Muscle of leg (tissue), 16 donors: ENCODE measurements at places on chromosomes 1 and 21. TPM values are rescaled to one million over a fixed set of nuclear protein-coding genes. Genes with fewer than 3 reads are reported as not detected.

DNA sequence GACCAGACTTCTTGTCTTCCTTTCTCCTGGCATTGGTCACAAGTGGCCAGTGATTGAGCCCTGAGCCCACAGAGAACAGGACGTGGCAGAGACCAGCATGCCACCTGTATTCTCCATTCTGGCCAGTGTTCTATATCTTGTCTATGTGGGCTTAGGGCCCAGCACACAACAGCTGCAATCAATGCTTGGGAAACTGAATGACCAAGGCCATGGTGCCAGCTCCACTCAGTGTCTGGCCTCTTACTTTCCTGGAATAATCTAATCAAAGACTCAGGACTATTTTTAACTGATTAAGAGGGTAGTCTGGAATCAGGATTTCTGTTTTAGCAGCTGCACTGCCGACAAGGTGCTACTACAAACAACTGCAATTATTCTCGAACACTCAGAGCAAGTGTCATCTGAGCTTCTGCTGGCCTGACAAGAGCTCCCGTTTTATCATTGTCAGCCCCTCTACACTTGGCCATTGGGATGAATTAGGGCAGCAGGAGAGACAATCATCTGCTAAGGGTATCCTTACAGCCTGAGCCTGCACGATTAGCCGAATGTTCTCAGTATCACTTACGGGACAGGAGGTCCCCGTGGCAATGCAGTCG, 74.4 kb upstream of the GRIK3 start:
- no peak for DNase-seq

DNA sequence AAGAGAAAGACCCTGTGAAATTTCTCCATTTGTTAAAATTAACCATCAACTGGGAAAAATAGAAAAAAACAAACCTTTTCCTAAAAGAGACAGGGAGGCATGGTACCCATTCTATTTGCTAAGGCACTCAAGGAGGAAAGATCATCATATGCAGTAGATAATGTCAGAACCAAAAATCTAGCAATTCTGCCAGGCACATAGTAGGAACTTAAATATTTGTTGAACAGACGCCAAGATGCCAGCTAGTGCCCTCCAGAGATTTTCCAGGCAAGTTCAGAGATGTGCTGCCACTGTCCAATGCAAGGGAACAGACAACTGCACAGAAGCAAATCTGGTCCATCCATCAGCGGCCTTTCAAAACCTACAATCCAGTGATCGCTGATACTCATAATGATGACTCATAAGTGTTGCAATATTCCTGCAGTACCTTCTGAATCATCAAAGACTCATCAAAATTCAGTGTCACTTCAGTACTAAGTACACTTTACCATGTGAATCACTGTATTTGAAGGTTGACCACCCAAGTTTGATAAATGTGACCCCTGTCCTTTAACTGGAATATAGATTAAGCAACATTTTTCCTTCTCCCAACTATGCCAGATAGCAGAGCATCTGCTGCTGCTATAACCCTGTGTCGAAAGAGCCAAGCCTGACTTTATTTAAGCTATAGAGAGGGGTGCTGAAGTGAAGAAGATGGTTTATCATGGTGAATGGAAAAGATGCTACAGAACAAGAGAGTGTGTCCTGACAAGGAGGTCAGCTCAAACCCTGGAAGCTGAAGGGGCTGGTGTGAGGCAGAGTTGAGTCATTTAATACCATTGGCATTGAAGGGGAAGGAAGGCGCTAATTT, 99.1 kb downstream of the MT1HL1 start:
- no peak for DNase-seq

DNA sequence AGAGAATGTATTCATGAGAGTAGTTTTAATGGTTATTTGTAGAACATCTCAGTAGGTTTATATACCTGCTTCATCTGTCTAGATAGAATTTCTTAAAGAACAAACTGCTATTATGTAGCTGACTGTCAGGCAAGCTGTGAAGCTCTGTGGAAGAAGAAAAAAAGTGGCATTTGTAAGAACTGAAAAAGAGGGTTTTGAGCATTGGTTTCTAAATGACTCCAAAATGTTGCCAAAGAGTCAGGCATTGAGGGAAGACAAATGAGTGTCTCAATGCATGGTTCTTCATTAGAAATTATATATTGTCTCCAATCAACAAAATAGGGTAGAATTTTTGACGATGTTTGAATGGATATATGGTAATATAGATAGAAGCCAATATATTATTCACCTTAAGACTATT, 1276.1 kb downstream of the KCNT2 start:
- DNase-seq, result no peak

- no peak for DNase-seq
Observed at GRCh38 chr21:32765058-32765457, 6.5 kb downstream of the PAXBP1 start.

DNA sequence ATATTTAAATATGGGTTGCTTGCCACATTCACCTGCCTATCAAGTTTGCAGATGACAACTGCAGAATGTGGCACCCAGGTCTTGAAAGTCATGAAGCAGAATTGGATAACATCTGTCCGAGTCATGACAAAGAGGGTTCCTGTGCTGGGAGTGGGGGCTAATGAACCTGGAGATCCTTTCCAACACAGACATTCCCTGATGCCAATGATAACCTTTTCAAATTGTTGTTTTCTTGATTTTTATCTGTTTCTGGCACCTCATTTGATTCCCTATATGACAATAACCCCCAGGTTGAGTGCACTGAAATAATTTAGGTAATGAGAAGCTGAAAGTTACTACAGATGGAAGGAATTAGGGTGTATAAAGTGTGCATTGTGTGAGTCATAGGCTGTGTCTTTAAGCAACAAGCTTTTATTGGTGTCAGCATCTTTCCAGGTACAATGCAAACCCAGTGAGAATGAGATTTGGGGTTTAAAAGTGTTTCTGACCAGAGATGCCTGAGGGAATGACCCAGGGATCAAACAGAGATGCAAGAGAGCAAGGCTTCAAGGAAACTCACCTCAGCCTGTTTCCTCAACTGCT, 32.0 kb upstream of the IL10 start:
- no peak for DNase-seq

- no peak for DNase-seq
Observed at GRCh38 chr1:50971748-50972305, 1.8 kb downstream of the CDKN2C start.

DNA sequence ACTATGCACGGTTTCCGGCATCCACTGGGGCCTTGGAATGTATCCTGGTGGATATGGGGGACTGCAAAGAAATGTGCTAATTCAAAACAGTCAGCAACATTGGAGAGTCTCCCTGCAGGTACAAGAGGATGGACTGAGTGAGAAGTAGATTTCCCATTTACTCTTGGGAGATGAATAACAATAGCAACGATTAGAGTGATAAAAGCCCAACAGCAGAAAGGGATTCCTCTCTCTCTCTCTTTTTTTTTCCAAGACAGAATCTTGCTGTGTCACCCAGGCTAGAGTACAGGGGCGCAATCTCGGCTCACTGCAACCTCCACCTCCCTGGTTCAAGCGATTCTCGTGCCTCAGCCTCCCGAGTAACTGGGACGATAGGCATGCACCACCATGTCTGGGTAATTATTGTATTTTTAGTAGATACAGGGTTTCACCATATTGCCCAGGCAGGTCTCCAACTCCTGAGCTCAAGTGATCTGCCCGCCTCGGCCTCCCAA, 5.0 kb upstream of the SHCBP1L start:
- no peak for DNase-seq

DNA sequence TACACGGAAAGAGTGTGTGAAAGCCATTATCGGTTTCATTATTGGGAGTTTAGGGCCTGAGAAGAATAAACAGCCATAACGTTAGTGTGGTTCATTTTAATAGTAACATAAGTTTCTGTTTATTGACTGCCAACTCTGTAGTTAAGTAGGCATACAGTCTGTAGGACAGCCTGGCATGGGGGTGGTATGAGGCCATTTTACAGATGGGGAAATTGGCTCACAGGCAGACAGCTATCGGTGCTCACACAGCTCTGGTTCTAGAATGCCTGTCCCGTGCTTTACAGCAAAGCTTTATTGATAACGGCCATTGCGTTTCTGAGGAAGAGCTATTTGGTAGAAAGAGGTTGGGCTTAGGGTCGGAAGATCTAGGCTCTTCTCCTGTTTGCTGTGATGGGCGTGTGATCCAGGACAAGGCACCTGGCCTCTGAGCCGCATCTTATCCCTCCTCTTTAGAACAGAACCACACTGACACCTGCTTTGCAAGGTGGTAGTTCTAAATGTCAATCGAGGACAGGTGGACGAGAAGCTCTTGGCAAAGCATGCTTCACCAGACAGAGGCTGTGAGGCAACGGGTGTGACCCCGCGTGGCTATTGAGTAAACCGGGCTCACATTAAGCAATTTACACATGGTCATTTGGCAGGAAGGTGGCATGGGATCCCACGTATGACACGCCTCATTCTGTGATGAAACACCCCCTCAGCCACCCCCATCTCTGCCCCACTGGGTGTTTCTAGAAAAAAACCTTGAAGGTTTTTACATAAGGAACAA, 14.9 kb downstream of the ETS2 start:
- DNase-seq, result no peak

Gene EPHA2
- 3.3 TPM for total RNA-seq

Gene SLC9C2
- total RNA-seq, result not detected
